ENCODE measurements at places on chromosomes 6 and 20.

GRCh38 chr20:56676679-56677078 is 47.6 kb downstream of the TFAP2C start:
- no peak for DNase-seq

- DNase-seq, result no peak
Observed at GRCh38 chr6:66825539-66825938, 1118.5 kb upstream of the EYS start.

DNA sequence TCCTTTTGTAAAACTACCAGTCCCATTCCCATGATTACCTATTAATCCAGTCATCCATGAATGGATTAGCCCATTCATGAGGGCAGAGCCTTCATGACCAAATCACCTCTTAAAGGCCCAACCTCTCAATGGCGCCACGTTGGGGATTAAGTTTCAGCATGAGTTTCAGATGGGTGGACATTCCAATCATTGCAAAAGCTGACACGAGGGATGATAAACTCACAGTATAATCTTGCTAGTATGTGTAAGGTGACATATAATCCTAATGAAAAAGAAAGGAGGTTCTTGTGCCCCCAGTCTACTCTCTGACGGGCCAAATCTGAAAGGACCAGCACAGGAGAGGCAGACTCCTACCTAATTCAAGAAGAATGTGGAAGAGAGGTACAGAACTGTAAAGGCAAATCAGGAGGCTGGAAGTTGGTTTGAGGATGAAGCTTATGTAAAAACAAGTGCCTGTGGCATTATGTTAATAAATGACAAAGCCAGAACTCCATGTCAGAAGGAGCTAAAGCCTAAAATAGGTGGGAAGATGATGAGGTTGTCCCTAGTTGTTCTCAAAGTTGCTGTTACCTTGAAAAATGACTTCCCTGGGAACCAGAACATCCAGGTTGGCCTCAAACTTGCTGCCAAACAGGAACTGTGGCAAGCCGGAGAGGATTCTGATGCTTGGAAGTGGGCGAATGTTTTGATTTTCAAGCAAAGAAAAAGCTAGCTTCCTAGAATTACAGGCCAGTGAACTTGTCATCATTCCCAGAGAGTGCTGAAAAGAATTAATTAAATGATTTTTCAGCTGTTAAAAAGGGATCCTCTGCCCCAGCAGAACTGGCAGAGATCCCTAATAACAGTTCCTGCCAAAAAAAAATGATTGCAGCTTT is 106.5 kb upstream of the TIAM2 start:
- no peak for DNase-seq

DNA sequence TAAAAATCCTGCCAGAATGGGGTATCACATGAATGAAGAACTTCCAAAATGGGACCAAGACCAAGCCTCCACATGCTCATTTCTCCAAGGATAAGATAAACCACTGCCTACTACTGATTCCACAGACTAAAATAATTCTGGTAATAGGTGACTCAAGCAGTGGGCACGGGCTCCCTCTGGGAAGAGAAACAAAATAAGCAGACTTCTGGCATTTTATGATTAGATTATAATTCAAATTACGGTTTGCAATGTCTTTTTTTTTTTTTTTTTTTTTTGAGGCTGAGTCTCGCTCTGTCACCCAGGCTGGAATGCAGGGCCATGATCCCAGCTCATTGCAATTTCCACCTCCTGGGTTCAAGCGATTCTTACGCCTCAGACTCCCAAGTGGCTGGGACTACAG is 16.0 kb downstream of the UQCC1 start:
- no peak for DNase-seq

DNA sequence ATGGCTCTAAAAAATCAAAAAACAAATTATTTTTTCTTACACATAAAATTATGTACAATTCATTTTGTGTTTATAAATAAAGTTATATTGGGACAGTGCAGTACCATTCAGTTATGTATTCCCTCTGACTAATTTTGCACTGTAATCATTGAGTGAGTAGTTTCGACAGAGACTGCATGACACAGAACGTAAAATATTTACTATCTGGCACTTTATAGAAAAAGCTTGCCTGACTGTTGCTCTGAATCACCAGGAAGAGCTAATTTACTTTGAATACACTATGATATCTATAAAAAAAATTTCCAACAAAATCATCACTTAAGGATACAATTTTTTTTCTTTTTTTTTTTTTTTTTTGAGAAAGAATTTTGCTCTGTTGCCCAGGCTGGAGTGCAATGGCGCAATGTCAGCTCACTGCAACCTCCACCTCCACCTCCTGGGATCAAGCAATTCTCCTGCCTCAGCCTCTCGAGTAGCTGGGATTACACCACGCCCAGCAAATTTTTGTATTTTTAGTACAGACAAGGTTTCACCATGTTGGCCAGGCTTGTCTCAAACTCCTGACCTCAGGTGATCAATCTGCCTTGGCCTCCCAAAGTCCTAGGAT is 11.0 kb upstream of the KHDC1L start:
- DNase-seq, result no peak

DNA sequence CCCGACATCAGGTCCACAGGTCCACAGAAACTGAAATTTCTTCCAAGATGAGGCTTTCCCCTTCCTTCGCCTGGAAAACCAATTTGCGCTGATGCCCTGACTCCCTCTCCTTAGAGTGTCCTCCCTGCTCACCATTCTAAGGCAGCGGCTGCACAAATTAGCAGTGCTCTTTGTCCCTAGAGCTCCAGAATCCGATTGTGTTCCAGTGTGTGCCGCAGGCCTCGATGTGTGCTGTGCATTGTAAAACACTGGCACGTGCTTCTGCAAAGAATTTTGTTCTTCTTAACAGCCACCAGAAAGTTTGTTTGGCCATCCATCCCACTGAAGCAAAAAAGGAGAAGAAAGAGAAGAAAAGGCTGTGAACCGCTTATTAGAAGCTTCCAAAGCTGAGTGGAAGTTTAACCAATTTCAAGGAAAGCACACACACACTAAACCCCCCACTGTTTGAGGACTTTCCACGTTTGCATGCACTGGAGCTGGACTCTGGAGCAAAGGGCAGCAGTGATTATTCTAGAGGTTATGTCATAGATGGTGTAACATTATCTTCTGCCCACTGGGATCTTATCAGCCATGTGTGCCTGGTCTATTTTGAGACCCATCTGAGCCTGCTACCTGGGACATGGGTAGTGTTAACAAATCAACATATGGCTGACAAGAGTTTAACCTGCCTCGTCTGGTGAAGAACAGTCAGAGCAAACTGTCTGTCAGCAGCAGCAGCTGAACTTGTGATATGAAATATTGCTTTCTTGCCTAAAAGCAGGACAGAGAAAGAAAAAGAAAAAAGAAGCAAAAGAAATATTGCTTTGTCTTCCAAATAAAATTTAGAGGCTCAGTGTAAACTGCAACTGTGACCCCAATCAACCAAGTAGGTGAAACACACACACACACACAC is 64.9 kb upstream of the RREB1 start:
- DNase-seq, result peak; percentile 47

DNA sequence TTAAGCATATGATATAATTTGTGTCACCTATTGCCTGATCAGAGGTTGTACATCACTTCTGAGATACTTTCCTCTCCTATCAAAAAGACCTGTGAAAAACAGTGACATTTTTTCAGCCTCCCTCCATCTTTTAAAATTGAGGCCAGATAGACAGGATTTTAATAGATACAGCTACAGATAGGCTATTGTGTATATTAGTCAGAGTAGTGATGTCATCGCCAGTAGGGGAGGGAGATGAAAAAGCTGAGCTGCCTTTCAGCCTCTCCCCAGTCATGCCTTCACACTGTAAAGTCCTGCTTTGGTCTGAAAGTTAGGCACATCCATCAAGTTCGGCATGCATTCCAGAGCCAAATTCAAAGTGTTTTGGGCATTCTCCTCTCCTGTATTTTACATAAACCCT is 7.9 kb upstream of the PABPC1L start:
- no peak for DNase-seq

- DNase-seq, result no peak
Observed at GRCh38 chr6:15087186-15087589, 158.7 kb upstream of the JARID2 start.

GRCh38 chr20:17856837-17857605 is 111.6 kb downstream of the SNX5 start:
- DNase-seq, result no peak

GRCh38 chr6:124330197-124330596 is 526.5 kb downstream of the NKAIN2 start:
- no peak for DNase-seq

DNA sequence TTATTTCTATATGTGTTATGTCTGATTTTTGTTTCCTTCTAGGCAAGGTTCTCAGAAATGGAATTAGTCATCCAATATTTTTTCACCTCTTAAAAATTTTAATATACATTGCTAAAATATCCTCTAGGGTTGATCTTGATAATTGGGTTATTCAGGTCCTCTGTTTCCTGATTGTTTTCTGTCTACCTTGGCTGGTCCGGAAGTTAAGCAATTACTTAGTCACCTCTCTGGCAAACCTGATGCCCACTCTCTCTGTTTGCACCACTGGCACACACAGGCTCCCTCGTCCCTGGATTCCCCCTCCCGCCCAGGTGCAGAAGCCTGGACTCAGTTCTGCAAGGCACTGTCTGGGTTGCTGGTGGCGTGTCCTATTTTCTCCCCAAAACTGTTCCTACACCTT is 27.7 kb downstream of the CST9L start:
- no peak for DNase-seq

DNA sequence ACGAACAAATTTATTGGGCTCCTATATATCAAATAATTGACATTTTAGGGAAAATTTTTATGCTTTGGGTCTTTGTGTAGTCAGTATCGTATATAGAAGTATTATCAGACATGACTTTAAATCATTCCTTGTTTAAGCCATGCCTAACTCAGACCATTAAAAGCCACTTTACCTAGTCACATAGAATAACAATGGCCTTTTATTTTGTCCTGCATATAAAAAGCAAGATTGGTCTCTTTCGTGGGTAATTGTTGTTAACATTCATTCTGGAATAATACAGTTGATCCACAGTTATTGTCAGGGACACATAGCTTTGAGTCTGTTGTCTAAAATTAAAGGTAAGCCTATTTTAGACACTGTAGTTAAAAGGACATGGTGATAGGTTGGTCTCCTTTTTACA is 47.4 kb downstream of the PLEKHG1 start:
- no peak for DNase-seq

DNA sequence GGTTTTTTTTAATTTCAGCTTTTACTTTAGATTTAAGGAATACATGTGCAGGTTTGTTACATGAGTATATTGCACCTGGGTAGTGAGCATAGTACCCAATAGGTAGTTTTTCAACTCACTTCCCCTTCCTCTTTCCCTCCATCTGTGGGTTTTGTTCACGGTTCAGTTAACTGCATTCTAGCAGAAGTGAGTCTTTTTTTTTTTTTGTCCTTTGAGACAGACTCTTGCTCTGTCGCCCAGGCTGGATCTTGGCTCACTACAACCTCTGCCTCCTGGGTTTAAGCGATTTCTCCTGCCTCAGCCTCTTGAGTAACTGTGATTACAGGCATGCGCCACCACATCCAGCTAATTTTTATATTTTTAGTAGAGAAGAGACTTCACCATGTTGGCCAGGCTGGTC is 8.7 kb downstream of the UBR2 start:
- DNase-seq, result no peak

- DNase-seq, result peak; percentile 99
Observed at GRCh38 chr6:157323255-157323965, at the start of gene TMEM242. Gene TMEM242, minus strand, starts transcription at chr6:157323519. Its CDS starts 20 bp downstream, at chr6:157323499.

GRCh38 chr6:98366371-98366770 is 468.0 kb upstream of the POU3F2 start:
- DNase-seq, result no peak

- no peak for DNase-seq
Observed at GRCh38 chr20:36645998-36646397, at the start of gene SLA2. Gene SLA2, minus strand, starts transcription at chr20:36646196. Its CDS starts 4,861 bp downstream, at chr20:36641335.

DNA sequence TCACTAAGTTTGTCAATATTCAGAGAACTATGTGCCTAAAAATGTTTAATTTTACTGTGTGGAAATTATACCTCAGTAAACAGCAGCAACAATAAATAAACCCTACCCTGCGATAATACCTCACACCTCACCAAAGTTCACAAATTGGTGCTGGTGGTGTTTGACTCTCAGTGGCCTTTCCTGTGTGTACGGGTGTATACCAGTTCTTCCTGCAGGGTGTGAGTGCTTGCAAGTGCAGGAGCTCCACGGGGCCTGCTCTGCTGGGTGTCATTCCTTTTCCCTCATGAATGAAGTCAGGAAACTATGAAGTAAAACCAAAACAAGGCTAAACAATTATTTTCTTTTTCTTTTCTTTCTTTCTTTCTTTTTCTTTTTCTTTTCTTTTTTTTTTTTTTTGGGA is 4.1 kb upstream of the ENPP5 start:
- DNase-seq, result no peak

DNA sequence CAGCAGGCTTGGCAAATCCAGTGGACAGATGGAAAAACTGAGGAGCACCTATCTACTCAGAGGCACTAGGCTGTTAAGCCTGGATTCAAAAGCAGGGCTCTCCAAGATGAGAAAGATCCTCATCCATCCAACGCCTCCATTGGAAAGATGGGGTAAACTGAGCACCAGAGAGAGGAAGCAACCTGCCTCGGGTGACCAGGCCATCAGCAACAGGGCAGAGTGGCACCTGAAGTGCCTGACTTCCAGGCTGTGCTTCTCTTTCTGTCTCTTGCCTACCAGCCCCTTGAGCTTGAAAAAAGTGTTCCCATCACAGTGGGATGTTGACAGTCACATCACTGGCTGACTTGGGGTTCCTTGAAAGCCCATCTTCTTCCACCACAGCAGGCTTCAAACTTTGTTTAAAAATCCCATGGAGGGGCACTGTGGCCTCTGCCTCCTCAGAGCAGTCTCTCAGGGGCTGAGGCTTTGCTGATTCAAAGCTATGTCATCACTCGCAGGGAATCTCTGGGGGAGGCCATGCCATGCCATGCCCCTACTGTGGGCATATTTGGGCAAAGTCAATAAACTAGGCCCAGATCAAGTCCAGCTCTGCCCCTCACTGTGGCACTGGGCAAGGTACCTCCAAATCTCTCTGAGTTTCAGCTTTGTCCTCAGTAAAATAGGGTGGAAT is 44.8 kb upstream of the TGM2 start:
- DNase-seq, result no peak

- no peak for DNase-seq
Observed at GRCh38 chr6:165805636-165806035, 142.6 kb upstream of the PDE10A start.

DNA sequence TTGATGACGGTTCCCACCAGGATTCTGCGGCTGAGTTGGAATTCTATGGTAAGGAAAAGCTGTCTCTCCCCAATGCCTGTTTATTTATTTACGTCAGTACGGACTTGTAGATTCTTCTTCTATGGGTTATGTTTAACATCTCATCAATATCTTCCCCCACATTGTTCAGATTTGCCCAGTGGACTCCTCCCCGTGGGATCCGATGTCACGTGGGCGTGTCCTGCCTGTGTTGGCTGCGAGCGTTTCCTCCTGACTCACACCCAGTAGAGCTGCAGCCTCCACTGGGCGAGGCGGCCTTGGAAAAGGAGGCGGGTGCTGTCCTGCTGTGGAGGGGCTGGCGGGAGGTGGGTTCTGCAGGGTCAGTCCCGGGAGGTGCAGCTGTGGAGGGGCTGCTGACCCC is 46.8 kb upstream of the SLCO4A1 start:
- DNase-seq, result no peak

GRCh38 chr6:131382631-131383030 is 190.4 kb upstream of the ARG1 start:
- DNase-seq, result no peak

Data from right kidney (tissue), 9 donors.